ENCODE measurements at places on chromosomes 5 and 9. TPM values are rescaled to one million over a fixed set of nuclear protein-coding genes. Genes with fewer than 3 reads are reported as not detected.

Gene CCNO
- 0.04 TPM for total RNA-seq

DNA sequence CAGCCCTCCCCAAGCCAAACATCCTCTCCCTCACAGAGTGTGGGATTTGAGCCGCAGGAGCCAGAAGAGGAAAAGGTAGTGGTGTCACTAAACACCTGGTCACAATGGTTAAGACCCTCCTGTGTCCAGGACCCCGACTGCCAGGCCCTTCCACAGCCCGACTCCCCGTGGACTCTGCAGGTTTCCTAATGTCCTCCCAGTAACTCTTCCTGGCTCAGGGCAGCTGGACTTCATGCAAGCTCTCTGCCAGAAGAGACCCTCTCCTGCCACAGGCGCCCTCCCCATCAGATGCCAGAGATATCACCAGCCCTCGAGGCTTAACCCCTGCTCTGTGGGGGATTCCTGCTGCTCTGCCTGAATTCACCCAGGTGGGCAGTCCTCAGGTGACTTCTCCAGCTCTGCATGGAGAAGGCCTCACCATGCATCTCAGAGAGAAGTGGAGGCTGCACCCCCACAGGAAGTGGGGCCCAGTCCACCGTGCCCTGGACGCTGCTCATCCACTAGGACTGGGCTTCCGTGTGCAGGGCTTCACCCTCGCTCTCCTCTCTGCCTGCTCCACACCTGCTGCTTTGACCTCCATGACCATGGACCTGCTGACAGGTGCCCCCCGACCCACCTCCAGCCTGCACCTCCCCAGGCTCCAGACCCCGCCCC lies 111.2 kb downstream of the ADAMTS2 start:
- no peak for DNase-seq

DNA sequence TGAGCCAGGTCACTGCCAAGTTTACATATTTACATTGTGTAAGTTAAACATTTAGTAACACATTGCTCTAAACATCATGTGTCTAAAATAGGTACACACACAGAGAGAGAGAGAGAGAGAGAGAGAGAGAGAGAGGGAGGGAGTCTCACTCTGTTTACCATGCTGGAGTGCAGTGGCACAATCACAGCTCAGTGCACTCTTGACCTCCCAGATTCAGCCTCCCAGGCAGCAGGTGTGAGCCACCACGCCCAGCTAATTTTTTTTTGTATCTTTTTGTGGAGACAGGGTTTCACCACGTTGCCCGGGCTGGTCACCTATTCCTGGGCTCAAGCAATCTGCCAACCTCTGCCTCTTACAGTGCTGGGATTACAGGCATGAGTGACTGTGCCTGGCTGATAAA lies 1045.3 kb downstream of the TLE1 start:
- DNase-seq, result no peak

- DNase-seq, result peak; percentile 92
Measured at GRCh38 chr5:79513704-79514390, at the start of gene HOMER1. HOMER1 (minus strand) TSS chr5:79514134; CDS start chr5:79512774, 1,360 bp downstream.

DNA sequence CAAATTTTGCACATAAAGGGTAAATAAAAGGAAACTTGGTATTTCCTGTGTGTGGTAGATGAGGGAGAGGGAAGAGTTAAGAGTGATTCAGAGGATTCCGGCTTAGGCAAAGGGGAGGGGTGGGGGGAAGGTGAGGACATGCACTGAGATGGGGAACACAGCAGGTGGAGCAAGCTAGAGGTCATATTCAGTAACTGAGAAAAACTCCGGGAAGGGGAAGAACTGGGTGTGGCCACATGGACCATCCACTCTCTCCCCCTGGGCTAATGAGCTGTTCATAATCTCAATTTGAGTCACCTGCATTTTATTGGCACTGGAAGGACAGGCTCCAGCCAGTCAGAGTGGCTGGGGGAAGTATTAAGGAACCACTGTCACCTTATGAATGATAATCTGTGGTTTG lies 45.1 kb upstream of the UGCG start:
- no peak for DNase-seq

Gene MYORG
- total RNA-seq, result 8.1 TPM

Gene GBGT1
- 4.6 TPM for total RNA-seq

All from muscle of leg (tissue), 16 donors.